ENCODE measurements at places on chromosomes 1 and 21.
A peak's percentile ranks its signal among the peaks of the same experiment; 100 is the strongest.

GRCh38 chr1:24027838-24028468, 47.8 kb upstream of the SRSF10 start:
- no peak for DNase-seq

DNA sequence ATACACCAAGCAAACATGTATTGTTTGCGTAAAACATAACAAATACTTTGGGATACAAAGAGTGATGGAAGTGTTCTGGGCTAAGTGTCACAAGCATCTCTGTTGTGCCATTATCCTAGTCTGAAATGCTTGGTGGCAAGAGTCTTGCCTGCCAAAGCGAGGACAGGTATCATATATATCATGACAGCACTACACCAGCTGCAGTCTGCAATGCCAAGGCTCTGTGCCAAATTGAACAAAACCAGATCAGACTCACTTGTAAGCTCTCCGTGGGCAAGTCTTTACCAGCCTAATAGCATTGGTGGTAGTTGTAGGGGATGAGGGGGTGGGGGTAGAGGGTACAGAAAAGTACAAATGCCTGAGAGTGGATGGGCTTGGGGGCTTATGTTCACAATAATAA, 119.2 kb downstream of the RWDD3 start:
- no peak for DNase-seq

- DNase-seq: no peak
Observed at GRCh38 chr1:21586846-21587601, 77.8 kb downstream of the ALPL start.

DNA sequence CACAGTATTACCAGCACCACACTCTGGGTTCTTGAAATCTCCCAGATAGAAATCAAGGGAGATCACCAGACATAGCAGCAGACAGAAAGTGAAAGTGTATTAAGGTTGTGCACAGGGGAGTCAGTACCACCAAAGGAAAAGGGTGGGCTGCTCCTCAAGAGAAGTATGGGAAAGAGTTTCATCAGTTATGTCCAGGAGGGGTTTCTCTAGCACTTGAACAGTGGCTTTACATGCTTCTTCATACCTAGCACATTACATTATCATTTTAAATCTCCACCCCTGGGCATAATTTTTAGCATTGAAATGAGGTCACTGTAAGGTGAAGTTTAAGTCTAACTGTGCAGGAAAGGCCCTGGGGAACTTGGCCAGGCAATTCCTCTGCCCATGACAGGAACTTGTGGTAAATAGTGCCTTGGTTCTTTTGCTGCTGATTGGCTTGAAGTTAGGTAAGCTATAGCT, 601.0 kb downstream of the NUF2 start:
- no peak for DNase-seq

DNA sequence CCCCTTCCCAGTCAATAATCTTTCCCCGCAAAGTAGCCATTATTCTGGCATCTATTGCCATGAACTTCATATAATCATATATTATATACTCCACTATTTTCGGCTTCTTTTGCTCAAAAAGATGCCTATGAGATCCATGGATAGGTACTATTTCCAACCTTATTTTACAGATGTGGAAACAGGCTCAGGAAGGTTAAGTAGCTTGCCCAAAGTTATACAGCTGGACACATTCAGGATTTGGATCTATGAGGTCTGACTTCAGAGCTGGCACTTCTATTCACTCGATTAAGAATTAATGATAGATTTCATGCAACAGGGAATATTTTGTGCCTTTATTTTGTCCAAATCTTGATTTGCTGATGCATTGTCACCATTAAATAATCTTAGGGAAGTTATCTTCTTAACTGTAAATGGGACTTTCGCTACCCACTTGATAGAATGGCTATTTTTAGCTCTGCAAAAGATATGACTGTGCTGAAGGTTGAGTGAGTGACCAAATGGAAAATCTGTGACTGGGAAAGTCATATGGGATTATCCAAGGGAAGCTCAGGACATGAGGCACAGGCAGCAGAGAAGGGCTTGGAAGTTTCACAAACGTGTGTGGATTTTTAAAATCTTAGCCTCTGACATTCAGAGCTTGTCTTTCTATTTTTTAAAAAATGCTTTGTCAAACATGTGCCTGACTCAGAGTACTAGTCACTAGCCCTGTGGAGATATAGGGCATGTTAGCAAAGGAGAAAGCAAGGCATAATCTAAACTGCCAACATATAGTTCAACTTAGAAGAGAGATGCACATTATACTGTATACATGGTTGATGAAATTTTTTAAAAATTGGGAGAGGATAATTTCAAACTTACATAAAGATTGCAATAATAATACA, 36.5 kb downstream of the GIPC2 start:
- no peak for DNase-seq

GRCh38 chr1:182629499-182630096, 25.4 kb upstream of the RGS16 start:
- peak; percentile 44 for DNase-seq

DNA sequence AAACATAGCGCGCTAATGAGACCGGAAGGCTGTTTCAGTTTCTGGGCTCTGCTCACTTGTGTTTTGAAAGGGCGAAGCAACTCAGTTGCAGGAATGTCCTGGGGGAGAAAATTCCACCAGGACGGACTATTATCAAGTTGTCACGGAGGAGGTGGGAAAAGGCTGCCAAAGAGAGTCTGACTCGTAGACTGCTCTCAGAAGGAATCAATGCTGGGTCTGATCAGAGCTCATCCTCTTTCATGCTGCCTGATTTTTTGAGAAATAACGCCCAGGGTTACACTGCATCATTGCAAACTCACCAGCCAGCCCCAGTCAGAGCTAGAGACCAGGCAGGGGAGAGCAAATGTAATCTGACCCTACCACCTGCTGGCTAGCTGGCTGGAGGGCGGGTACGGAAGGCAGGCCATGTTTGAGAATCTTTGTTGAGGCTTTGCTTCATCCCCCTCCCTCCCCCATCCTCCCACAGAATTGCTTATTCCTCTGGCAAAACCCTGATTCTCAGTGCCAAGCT, 36.4 kb upstream of the BCL9 start:
- no peak for DNase-seq

GRCh38 chr1:61337981-61338848, 255.9 kb downstream of the NFIA start:
- DNase-seq: no peak

- no peak for DNase-seq
Observed at GRCh38 chr1:36989241-36989640, 45.1 kb downstream of the GRIK3 start.

DNA sequence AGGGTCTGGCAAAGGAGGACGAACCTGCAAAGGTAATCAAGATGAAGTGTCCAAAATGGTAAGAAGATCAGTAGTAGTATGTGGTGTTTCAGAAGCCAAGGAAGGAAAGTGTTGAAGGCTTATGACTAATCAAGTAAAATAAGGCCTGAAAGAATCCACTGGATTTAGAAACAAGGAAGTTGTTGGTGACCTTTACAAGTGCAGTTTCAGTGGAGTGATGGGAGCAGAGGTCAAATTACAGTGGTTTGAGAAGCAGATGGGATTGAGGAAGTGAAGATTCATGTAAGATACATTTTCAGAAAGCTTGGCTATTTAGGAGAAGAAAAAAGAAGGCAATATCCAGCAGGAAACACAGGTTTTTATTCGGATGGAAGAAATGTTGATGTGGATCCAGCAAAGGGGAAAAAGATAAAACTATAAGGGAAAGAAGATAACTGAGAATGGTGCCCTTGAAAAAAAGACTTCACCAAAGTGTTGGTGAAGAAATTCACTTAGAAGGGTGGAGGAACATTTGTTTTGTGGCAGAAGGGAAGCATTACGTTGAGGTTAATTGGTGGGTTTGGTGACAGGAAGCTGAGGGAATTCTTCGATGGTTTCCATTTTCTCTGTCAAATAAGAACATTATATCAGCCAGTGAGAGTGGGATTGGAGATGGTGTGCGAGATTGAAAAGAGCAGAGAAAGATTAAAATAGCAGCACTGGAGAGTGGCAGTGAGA, 2.1 kb downstream of the ARMH1 start:
- no peak for DNase-seq

DNA sequence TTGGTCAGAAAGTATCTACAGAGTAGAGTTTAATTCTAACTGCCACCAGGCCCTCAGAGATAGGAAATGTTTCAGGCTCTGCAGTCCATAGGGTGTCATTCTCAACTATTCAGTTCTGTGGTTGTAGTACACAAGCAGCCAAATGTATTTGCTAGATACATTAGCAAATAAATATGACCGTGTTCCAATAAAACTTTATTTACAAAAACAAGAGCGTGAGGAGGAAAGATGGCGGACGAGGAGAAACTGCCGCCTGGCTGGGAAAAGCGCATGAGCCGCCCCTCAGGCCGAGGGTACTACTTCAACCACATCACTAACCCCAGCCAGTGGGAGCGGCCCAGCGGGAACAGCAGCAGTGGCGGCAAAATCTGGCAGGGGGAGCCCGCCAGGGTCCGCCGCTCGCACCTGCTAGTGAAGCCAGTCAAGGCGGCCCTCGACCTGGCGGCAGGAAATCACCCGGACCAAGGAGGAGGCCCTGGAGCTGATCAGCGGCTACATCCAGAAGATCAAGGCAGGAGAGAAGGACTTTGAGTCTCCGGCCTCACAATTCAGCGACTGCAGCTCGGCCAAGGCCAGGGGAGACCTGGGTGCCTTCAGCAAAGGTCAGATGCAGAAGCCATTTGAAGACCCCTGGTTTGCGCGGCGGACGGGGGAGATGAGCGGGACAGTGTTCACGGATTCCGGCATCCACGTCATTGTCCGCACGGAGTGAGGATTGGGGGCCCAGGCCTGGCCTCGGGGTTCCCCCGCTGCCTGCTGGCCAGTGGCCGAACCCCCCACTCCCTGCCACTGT, 286.1 kb downstream of the LRRC40 start:
- DNase-seq: no peak

DNA sequence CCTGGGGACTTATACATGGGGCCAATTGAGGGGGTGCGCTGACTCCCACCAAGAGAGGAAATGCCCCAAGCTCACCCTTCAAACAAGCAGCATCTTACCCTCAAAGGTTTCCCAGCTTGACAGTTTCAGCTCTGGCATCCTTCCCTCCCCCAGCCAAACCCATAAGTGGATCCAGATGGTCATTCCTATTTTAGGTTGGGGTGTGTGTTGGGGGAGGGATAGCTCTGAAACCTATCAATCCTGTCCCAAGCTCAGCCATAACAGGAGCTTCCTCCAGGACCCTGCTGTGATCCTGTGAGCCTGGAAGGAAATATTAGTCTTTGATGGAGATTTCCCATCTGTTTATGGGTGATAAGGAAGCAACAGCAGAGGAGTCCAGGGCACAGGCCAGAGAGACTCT, 3.4 kb upstream of the TMEM222 start:
- DNase-seq: no peak
